Breast epithelium (tissue), 4 donors: ENCODE measurements at places on chromosomes 12 and 14. TPM values are rescaled to one million over a fixed set of nuclear protein-coding genes. Genes with fewer than 3 reads are reported as not detected.

The TOMM20L gene
- total RNA-seq, result not detected

The SLC25A21 gene
- 1.6 TPM for total RNA-seq

The GRIN2B gene
- total RNA-seq, result 0.59 TPM

The TSPAN9 gene
- total RNA-seq, result 36.9 TPM

GRCh38 chr12:70045514-70045913 lies 197.7 kb upstream of the CNOT2 start:
- H3K27ac ChIP-seq, result no peak overlapping the region
- H3K27me3 ChIP-seq, result no peaks in the 10 kb centered on the region
- no peaks in the 10 kb centered on the region for H3K36me3 ChIP-seq
- no peak for DNase-seq
- no peak overlapping the region for H3K4me3 ChIP-seq

- no peak overlapping the region for H3K4me3 ChIP-seq
- DNase-seq, result no peak
- H3K4me1 ChIP-seq, result no peaks in the 10 kb centered on the region
- no peak overlapping the region for H3K27ac ChIP-seq
- H3K27me3 ChIP-seq, result no peaks in the 10 kb centered on the region
Observed at GRCh38 chr12:77366616-77367015, 301.2 kb upstream of the E2F7 start.

- H3K27ac ChIP-seq, result no peak overlapping the region
- H3K4me3 ChIP-seq, result no peak overlapping the region
- H3K36me3 ChIP-seq, result no peaks in the 10 kb centered on the region
- no peaks in the 10 kb centered on the region for H3K27me3 ChIP-seq
Observed at GRCh38 chr12:66739940-66740651, 61.2 kb upstream of the GRIP1 start.

DNA sequence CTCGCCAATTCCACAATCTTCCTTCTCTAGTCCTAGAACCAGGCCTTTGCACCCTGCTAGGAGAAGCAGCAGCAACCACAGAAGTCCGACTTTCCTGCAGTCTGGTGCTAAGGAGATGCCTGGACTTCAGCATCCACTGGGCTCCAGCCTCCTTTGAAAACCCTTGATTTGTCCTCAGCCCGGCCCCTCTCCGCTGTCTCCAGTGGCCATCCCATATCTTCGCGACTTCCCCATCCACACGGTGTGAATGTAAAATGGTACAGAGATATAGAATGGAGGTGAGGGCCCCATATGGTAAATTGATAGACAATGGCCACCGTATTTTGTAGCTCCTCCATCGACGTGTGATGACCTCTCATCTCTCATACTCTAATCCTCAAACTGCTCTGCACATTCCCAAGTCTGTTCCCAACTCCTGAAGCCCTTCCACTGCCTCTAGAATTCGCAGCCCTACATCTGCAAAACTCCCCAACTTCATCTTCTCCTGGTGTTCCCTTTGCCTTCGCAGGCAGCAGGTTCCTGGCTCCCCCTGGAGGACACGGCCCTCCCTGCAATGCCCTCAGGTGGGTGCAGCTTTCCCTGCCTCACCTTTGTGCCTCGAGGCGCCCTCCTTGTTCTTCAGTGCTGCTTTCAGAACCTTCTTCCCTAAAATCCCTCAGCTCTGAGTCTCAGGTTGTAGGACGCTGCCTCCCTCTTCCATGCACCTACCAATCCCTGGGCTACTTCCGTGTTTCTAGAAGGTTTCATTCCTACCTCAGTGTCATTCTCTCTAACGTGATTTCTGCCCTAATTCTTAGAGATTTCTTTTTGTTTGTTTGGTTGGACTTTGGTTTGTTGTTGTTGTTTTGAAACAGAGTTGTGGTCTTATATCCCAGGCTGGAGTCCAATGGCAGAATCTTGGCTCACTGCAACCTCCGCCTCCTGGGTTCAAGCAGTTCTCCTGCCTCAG lies 36.7 kb downstream of the TMBIM6 start:
- H3K4me3 ChIP-seq, result no peak overlapping the region
- no peaks in the 10 kb centered on the region for H3K27me3 ChIP-seq
- H3K4me1 ChIP-seq, result no peaks in the 10 kb centered on the region
- no peaks in the 10 kb centered on the region for H3K36me3 ChIP-seq
- DNase-seq, result no peak

GRCh38 chr12:104689635-104690034 lies 232.9 kb downstream of the CHST11 start:
- H3K27ac ChIP-seq, result no peak overlapping the region
- DNase-seq, result no peak
- H3K36me3 ChIP-seq, result no peaks in the 10 kb centered on the region
- H3K27me3 ChIP-seq, result no peaks in the 10 kb centered on the region
- no peak overlapping the region for H3K4me3 ChIP-seq

DNA sequence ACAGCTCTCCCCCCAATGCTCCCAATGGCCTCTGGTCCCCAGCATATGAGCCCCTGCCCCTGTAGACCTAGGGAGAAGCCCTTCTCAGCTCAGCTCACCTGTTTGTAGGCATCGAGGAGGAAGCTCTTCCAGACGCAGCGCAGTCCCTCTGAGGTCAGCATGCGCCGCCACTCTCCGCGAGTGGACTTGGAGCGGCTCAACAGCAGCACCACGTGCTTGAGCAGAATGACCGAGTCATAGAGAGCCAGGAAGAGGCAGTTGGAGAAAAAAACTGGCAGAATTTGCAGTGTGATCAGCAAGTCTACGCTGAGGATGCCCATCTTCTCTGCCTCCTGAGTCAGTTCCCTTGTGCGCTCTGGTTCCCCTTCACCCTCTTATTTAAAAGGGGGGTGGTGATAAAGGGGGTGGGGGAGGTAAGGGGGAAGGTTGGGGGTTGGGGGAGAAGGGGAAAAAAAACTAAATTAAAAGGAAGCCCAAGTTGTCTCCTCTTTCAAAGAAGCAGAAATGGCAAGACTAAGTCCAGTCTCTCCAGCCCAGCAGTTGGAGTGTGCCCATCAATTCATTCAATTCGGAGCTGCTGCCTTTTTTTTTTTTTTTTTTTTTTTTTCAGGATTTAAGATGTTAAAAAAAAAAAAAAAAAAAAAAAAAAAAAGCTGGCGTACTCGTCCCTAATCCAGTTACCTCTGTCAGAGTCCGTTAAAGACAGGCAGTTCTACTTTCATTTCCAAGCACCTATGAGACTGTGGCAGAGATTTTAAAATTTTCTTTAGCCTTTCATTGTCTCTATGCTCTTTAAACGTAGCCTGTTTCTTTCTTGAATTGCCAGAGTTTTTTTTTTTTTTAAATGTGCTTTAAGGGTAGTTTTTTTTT lies at the start of gene DIO2:
DIO2 (minus strand) TSS at position 352 of the 870 bp plus-strand sequence; CDS start at position 320, 32 bp downstream.
- no peaks in the 10 kb centered on the region for H3K27me3 ChIP-seq
- peak within 1 kb of the TSS; percentile 22 for H3K4me3 ChIP-seq
- no peak for DNase-seq
- no peaks in the 10 kb centered on the region for H3K4me1 ChIP-seq

GRCh38 chr12:27191531-27191930 lies 52.6 kb upstream of the STK38L start:
- no peaks in the 10 kb centered on the region for H3K4me1 ChIP-seq
- H3K27me3 ChIP-seq, result no peaks in the 10 kb centered on the region
- H3K4me3 ChIP-seq, result no peak overlapping the region

DNA sequence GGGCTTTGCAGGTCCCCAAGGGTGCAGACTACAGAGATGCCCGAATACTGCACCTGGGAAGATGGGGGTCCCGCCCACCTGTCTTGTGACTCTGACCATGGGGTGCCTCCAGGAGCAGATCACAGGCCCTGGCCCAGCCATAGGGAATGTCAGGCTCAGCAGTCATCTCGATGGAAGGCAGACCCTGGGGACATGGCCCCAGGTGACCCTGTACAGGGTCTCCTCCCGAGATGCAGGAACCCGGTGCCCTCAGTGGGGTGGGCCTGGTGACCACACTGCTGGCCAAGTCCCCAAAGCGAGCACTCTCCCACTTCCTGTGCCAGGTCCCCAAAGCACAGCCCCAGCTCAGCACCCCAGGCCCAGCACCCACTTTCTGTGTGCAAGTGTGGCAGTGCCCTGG lies 903.7 kb upstream of the USP15 start:
- H3K4me1 ChIP-seq, result no peaks in the 10 kb centered on the region
- H3K27me3 ChIP-seq, result no peaks in the 10 kb centered on the region
- H3K36me3 ChIP-seq, result peaks cover 5% of the 10 kb centered on the region
- no peak overlapping the region for H3K27ac ChIP-seq
- H3K4me3 ChIP-seq, result no peak overlapping the region

GRCh38 chr14:47507861-47508260 lies 167.5 kb downstream of the MDGA2 start:
- no peaks in the 10 kb centered on the region for H3K36me3 ChIP-seq
- no peak overlapping the region for H3K27ac ChIP-seq
- no peak for DNase-seq
- H3K4me3 ChIP-seq, result no peak overlapping the region
- H3K4me1 ChIP-seq, result no peaks in the 10 kb centered on the region

- no peaks in the 10 kb centered on the region for H3K36me3 ChIP-seq
- no peaks in the 10 kb centered on the region for H3K27me3 ChIP-seq
- H3K4me3 ChIP-seq, result no peak overlapping the region
- H3K27ac ChIP-seq, result no peak overlapping the region
- DNase-seq, result no peak
Observed at GRCh38 chr14:49919825-49920659, 27.2 kb downstream of the ARF6 start.

DNA sequence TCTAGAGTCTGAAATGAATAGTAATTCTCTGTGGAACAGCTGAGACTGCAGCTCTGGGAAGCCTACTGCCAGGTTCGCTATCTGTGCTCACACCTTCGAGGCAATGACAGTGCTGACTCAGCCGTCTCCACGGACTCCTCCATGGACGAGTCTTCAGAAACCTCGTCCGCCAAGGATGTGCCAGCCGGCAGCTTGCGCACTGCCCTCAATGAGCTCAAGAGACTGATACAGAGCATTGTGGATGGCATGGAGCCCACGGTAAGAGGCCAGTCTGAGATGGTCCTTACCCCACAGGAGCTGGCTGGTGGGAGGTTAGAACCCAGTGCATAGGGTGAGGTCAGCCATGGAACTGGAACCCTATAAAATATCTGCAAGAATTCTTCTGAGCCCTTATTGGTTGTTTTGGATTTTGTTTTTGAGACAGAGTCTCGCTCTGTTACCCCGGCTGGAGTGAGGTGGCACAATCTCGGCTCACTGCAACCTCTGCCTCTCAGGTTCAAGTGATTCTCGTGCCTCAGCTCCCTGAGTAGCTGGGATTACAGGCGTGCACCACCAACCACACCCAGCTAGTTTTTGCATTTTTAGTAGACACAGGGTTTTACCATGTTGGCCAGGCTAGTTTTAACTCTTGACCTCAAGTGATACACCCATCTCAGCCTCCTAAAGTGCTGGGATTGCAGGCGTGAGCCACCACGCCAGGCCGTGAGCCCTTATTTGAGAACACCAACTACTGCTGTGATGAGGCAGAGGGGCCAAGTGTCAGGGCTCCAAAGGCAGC lies 43.9 kb downstream of the RAB35 start:
- no peaks in the 10 kb centered on the region for H3K36me3 ChIP-seq
- no peak overlapping the region for H3K4me3 ChIP-seq
- H3K27me3 ChIP-seq, result no peaks in the 10 kb centered on the region
- no peak for DNase-seq
- no peak overlapping the region for H3K27ac ChIP-seq

DNA sequence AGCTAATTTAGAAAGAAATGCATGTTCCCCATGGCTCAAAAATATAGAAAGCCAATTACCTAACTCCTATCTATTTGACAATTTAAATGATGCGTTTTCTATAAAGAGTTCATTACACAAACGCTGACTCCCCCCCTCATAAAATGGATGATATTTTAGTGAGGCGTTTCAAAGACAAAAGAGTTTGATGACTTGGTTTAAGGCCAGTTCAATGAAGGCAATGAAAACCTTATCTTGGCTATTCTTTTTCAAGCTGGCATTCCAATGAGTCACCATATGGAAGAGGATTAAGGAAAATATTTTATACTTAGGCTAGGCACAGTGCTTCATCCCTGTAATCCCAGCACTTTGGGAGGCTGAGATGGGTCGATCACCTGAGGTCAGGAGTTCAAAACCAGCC lies 62.7 kb downstream of the HMGA2 start:
- DNase-seq, result no peak
- H3K27ac ChIP-seq, result no peak overlapping the region
- H3K27me3 ChIP-seq, result no peaks in the 10 kb centered on the region
- H3K4me1 ChIP-seq, result no peaks in the 10 kb centered on the region
- H3K36me3 ChIP-seq, result no peaks in the 10 kb centered on the region

- H3K27me3 ChIP-seq, result no peaks in the 10 kb centered on the region
- no peaks in the 10 kb centered on the region for H3K4me1 ChIP-seq
- H3K36me3 ChIP-seq, result peaks cover 9% of the 10 kb centered on the region
- no peak for DNase-seq
- H3K27ac ChIP-seq, result no peak overlapping the region
Observed at GRCh38 chr12:118402251-118402650, 25.9 kb downstream of the SUDS3 start.

DNA sequence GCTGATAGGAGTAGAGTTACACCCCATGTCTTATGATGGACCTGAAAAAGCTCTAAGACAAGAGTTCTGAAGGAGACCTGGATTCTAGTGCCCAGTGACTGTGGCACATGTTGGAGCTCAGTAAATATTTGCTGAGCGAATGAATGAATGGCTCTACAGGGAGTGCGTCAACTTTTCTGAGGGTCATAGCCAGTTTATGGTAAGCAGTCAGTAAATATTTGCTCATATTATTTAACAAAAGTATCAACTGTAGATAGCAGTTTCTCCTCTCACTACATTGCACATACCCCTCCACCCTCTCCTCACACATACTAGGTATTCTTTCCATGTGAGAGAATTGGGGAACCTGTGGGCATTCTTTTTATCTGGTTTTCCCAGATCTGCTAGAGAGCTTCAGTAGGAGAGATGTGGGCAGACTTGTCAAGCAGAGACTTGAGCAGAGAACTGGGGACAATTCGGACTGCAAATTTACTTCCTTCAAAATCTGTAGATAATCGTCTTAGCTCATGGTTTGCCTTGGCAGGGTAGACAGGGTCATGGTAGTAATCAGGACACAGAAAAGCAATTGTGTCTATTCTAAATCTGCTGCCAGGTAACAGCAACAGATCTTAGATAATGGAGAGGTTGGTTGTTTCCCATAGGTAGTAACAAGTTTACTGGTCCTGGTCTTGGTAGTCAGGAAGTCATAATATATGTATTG lies 5.7 kb downstream of the SLC4A8 start:
- DNase-seq, result no peak
- no peak overlapping the region for H3K27ac ChIP-seq
- H3K27me3 ChIP-seq, result no peaks in the 10 kb centered on the region
- no peaks in the 10 kb centered on the region for H3K36me3 ChIP-seq

DNA sequence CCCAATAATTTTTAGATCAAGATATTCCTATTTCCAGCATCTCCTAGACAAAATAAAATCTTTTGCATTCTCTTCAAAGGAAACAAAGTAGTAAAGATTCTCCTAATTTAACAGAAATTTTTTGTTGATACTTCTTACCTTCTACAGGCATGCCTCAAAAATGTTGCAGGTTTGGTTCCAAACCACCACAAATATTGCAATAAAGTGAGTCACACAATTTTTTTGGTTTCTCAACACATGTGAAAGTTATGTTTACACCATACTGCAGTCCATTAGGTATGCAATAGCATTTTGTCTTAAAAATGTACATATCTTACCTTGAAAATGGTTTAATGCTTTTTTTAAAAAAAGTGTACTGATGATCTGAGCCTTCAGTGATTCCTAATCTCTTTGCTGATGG lies 65.6 kb upstream of the USP15 start:
- no peaks in the 10 kb centered on the region for H3K36me3 ChIP-seq
- no peak for DNase-seq
- no peak overlapping the region for H3K4me3 ChIP-seq
